ENCODE measurements at places on chromosomes 12 and 14.

DNA sequence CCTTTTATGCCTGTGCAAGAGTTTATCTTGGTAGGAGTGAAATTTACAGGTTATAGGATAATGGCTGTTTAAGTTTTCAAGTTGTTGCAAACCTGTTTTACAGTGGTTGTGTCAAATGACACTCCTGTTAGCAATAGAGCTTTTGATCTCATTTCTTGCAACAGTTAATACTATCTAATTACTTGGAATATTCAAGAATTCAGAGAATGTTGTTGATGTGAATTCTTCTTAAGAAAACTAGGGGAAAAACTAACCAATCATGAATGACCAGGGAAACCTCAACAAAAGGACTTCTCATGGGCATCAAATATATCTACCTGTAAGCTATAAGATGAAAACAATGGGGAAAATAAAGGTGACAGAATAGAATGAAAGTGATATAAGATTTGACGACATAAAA is 85.0 kb downstream of the IPO8 start:
- DNase-seq: no peak

DNA sequence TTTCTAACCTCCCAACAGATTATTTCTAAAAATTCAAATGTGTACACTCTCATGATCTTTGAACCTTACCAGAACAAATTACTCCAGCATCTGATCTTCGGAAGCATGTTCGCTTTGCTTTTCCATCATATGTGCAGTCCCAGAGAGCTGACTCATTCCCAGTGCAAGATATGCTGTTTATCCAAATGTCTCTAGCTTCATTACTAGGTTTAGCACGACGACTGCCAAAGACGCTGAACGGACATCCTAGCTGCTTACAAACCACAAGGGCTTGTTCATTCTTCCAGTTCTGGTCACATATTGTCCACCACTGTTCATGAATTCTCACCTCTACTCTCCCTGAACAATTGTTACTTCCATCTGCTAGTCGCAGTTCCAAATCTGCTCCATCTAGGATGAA is 40.5 kb downstream of the CD163L1 start:
- no peak for DNase-seq

- no peak for DNase-seq
Observed at GRCh38 chr14:59827401-59827800, 43.2 kb downstream of the RTN1 start.

- DNase-seq: no peak
Observed at GRCh38 chr14:49733836-49734235, 34.1 kb upstream of the KLHDC2 start.

DNA sequence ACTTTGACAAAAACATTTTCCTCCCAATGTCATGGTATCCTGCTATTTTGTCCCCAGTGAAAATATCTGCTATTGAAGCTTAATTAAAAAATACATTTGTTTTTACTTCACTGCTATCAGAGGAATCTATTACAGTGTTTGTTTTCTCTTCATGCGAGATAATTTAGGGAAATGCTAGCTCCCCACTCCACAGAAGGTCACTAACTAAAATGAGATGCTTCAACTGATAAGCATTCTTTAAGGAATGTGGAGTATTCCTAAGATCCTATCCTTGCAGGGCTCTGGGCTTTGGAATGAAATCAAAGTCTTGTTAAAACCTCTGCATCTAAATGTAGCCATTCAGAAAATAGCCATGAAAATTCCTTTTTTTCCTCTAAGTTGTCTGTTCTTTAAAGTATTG is 39.5 kb downstream of the PAX9 start:
- no peak for DNase-seq

DNA sequence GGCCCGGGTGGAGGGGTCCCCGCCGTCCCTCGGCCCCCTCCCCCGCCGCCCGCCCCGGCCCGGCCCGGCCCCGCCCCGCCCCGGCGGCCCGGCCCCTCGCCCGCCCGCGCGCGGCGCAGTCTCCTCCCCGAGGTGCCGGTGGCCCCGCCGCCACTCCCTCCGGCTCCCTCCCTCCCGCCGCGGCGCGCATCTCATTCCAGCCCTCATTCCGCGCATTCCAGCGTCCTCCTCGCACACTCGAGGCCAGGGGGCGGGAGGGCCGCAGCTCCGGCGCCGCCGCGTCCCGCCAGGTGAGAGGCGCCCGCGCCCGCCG is at the start of gene TEAD4:
Gene TEAD4 (plus strand): TSS at position 206 of the 313 bp plus-strand sequence.
- no peak for DNase-seq

DNA sequence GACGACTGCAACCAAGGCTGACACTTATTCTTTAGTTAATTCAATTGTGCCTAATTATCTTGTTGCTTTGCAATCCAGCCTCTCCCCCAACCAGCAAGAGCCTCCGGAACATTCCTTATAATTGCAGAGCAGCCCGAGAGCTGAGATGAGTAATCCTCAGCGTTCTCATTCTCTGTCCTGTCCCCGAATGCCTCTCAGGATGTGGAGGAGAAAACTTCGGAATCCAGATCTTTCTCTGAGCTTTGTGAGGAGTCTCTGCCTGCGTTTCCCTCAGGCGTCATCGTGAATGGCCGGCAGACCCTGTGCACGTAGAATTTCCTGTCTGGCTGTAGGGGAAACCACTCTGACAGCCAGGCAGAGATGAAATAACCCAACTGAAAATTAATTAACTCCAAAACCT is 160.5 kb upstream of the DIO3 start:
- no peak for DNase-seq

GRCh38 chr12:53328043-53328435 is 6.6 kb upstream of the AAAS start:
- DNase-seq: no peak

DNA sequence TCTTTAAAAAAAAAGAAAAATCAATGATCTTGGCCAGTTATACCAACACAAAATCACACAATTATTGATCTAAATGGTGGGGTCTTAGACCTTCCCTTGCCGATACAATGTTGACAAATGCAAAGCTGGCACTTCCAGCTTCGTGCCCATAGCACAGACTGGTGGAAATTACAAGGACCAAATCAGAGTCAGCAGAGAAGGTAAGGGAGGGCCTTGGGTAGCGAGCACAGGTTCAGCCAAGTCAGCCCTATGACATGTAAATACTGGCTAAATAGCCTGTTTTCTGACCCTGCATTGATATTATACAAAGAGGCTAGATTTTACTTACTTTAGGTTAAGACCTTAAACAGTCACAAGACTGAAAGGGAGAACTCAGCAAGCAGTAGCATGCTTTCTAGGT is 30.3 kb upstream of the WDR89 start:
- DNase-seq: no peak

- DNase-seq: no peak
Observed at GRCh38 chr14:52845081-52845480, 53.7 kb upstream of the GNPNAT1 start.

DNA sequence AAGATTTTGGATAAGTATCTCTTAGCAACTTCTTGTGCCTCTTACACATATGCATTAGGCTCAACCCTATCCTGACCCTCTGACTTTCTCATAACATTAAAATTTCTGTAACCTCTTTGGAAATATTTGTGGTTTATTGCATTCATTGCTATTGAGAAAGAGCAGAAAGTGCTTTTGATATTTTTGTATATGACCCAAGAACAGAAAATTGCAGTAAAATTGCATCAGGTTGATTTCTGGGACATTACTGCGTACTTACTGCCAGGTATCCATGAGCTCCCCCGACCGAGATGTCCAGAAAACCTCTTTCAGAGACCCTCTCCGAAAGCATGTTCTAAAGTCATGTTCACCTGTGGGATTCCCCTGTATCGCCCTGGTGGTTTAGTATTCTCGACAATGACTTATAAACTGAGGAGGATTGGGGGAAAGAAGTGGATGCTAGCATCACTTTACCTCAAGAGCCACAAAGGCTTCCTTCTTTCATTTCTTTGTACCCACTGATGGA is 14.5 kb upstream of the IL22 start:
- DNase-seq: no peak

DNA sequence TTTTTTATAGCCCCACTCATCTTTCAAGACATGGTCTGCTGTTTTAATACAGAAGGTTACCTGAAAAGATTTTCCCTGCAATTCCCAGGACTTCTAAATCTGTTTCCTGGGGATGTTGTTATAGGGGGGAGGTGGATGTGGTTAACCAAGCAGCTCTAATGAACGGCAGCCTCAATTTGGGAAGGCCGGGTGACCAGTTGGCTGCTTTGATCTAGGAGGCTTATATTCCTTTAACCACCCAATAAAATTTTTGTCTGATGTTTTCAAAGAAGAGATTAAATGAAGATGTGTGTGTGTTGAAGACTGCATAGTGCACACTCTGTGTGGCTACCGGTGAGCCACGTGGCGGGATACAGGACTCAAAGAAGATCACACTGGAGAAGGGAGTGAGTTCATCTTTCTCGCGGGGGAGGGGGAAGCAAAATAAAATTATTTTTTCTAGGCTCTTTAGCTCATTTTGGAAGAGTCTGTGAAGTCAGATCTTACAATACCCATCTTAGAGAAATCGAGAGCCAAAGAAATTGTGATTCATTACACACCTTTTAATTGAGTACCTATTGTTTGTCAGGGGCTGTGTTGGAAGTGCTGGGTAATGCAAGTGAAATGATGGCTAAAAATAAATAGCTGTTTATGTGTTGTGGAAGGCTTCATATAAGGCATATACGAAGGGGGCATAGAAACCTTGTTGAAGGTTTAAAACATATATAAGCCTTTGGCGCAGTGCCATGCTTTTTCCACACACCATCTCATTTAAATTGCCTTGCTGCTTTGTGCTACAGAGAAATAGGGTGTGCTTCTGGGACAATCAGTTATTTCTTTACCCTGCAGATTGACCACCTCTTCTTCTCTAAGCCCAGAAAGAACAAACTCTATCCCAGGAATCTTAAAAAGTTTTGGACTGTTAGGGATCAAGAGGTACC is 18.5 kb downstream of the ELK3 start:
- DNase-seq: no peak

GRCh38 chr12:120394483-120395367 is 25.8 kb upstream of the MSI1 start:
- no peak for DNase-seq

- no peak for DNase-seq
Observed at GRCh38 chr14:95679148-95679815, 6.9 kb upstream of the TCL1B start.

GRCh38 chr12:15186597-15186996 is 34.6 kb downstream of the RERG start:
- DNase-seq: no peak

DNA sequence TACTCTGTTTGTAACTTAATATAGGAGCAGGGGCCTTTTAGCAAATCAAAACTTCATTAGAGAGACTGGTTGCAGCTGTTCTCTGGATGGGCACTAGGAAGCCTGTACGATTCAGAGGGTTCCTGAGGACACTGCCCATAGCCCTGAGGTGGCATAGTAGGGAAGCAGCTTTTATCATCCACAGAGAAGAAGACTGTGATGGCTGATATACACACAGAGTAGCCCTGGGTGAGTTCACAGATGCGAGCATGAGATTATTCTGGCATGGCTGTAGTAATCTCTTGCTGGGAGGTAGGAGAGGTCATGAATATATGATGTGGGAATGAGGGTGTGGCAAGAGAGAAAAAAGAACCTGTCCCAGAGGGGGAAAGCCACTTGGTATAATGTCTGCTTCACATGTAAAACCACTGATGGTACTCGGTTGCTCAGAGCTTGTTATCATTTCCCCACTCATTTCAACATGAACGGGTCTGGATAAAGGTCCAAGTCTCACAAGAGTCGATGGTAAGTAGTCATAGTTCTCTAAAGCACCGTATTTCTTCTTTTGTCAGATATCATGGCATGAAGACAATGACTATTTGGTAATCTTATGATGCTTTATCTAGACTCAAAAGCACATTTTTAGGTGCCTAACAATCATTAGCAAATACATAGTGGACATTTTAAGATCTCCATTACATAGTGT is 52.0 kb downstream of the PEBP1 start:
- DNase-seq: no peak

- no peak for DNase-seq
Observed at GRCh38 chr14:29803045-29803444, 124.6 kb downstream of the PRKD1 start.

- no peak for DNase-seq
Observed at GRCh38 chr12:68478516-68479260, 132.0 kb upstream of the RAP1B start.

GRCh38 chr14:81474148-81474492 is 59.5 kb downstream of the SEL1L start:
- no peak for DNase-seq

- DNase-seq: no peak
Observed at GRCh38 chr14:75226755-75227544, 50.5 kb upstream of the TMED10 start.

- no peak for DNase-seq
Observed at GRCh38 chr12:43309959-43310358, 242.0 kb downstream of the ADAMTS20 start.

GRCh38 chr12:4356041-4356327 is 23.5 kb downstream of the FGF23 start:
- DNase-seq: no peak

GRCh38 chr14:73295198-73295796 is 58.0 kb downstream of the PAPLN start:
- no peak for DNase-seq

- no peak for DNase-seq
Observed at GRCh38 chr12:70756118-70756517, 118.9 kb upstream of the PTPRB start.

DNA sequence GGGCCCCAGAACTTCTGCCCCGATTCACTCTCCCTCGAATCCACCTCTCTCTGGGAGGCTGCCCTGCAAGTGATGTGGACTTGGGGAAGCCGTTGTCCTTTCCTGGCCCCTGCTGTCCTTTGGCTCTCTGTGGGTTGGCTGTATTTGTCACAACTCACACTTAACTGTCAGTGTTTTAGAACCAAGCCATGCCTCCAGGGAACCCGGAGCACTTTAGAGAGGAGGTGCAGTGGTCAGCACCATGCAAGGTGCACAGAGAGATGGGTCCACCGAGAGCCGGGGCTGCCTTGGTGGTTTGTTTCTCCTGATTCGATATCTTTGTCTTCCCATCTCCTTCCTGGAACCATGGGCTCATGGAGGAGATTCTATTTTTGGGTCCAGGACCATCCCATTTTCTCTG is 129.5 kb upstream of the RTL1 start:
- DNase-seq: no peak

GRCh38 chr14:101761881-101762529 is 496 bp downstream of the PPP2R5C start:
- DNase-seq: no peak

DNA sequence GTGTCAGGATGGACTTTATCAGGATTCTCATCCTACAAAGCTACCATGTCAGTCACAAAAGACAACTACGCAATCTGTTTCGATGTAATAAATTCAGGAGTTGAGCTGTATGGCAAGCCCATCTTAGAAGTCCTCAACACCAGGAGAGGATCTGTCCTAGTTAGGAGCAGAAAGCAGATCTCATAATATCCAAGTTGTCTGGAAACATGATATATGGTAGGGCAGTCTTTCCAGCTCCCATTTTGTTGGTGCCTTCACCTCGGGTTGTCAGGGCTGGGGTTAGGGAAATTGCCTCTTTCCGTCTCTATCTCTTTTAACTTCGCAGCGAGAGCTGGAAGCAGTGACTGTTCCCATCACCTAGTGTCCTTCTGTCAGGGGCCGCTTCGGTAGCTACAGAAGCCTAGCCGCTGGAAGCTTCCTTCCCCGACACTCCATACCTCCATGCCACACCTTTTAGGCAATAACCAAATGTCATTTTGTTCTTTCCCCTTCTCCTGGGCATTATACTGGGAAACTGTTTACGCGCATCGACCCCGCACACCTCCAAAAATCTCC is 1.4 kb downstream of the NIN start:
- DNase-seq: no peak
